ENCODE measurements at places on chromosomes 4 and X.
A peak's percentile ranks its signal among the peaks of the same experiment; 100 is the strongest.

DNA sequence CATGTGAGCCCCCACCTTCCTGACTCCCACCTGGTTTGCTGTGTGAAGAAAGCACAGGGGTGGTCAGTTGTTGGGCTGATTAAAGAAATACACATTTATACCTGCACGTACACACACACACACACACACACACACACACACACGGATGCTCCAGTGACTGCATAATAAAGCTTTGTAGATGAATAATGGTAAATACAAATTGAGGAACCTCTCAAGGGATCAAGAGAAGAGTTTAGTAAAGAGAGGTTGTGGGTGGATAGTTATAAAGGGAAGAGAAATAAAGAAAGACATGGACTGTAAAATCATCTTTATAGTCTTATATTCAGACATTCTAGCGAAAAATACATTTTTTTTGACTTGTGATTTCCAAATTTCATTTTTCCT lies 144.1 kb downstream of the MGST2 start:
- DNase-seq = no peak

DNA sequence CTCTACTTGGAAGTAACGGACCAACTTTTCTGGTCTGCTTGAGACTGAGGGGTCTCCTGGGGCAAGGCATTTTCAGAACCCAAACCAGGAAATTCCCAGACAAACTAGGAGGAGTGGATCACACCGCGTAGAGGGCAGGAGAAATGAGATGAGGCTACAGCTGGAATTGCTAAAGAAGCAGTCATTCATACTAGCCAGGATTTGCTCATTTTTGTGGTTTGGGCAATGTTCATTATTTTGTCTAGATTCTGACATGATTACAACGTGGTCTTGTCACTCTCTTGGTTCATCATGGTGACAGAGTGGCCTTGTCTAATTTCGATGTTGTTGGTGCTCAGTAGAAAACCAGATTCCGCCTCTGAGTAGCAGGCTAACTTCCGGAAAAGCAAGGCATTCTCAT lies 63.2 kb downstream of the BANK1 start:
- no peak for DNase-seq

DNA sequence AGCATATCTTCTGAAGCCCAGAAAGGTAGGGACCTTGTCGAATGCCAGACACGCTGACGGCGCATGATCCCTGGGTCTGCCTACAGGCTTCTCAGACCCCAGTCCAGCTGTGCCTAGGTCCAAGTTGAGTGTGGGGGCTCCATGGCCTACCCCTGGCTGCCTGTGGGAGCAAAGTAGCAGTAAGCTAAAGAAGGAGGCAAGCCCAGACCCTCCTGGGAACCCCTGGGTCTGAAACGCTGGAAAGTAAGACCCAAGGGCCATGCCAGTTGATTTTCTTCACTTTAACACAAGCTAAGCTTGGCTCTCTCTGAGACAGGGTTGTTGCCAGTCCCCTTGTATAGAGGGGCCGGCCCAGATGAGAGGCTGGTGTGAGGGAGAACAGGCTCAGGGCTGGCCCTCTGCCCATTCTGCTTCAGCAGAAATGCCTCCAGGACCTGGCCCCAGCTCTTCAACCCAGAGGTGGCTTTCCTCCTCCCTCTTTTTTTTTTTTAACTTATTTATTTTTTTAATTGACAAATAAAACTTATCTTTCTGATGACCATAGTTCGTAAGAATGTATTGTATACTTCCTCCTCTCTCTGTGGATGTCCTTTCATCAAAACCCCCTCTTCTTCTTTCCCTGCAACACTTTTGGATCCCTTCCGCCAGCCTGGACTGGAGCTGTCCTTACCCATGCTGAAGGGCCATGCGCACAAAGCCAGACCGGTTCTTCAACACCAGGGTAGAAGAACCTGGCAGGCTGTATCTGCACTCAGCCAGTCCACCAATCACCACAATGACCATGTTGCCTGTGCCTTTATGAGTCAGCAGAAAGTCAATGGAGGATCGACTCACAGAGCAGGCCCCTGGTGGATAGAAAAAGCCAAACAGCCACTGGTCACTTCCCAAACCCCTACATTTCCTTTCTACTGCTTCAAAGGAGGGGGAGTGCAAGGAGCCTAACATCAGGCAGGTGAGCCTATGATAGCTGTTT lies 7.1 kb downstream of the AWAT2 start:
- DNase-seq = no peak

DNA sequence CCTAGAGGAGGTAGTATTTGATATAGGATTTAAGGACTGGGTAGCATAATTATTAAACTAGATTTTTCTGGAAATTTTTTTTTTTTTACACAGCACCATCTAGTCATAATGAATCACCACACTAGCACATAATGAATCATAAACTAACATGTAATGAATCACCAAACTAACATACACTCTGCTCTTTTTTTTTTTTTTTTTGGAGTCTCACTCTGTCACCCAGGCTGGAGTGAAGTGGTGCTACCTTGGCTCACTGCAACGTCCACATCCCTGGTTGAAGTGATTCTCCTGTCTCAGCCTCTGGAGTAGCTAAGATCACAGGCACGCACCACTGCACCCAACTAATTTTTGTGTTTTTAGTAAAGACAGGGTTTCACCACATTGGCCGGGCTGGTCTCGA lies 92.5 kb downstream of the FAM13A start:
- peak; percentile 10 for DNase-seq

All from activated CD4-positive, alpha-beta T cell treated with anti-CD3 and anti-CD28 coated beads for 48 hours (primary cell).